ENCODE measurements at places on chromosomes 4 and X.

GRCh38 chr4:161186750-161187149 is 977.0 kb downstream of the FSTL5 start:
- no peak for DNase-seq

DNA sequence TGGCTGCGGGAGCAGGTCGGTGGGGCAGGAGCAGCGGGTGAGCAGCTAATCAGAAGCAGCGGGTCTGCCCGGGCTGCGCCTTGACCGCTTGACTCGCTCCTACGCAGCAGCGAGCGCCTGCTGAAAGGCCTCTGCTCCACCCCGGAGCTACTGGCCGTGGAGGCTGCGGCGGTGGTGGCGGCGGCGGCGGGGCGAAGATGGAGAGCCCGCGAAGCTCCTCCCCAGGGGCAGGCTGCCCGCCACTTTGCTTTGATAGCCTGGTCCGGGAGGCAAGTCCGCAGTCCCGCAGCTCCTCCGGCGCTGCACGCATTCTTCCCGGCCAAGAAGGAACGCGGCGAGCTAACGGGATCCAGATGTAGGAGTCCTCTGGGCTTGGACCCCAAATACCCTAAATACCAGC is 36.7 kb downstream of the PJA1 start:
- peak; percentile 32 for DNase-seq

- peak; percentile 100 for DNase-seq
Measured at GRCh38 chr4:28287831-28288233, 1427.2 kb downstream of the STIM2 start.

GRCh38 chrX:14501327-14501726 is 28.0 kb upstream of the GLRA2 start:
- DNase-seq, result no peak

- DNase-seq, result no peak
Measured at GRCh38 chr4:5943561-5943960, 50.7 kb upstream of the CRMP1 start.

GRCh38 chrX:119654112-119654531 is 38.8 kb downstream of the SEPTIN6 start:
- DNase-seq, result peak; percentile 36

DNA sequence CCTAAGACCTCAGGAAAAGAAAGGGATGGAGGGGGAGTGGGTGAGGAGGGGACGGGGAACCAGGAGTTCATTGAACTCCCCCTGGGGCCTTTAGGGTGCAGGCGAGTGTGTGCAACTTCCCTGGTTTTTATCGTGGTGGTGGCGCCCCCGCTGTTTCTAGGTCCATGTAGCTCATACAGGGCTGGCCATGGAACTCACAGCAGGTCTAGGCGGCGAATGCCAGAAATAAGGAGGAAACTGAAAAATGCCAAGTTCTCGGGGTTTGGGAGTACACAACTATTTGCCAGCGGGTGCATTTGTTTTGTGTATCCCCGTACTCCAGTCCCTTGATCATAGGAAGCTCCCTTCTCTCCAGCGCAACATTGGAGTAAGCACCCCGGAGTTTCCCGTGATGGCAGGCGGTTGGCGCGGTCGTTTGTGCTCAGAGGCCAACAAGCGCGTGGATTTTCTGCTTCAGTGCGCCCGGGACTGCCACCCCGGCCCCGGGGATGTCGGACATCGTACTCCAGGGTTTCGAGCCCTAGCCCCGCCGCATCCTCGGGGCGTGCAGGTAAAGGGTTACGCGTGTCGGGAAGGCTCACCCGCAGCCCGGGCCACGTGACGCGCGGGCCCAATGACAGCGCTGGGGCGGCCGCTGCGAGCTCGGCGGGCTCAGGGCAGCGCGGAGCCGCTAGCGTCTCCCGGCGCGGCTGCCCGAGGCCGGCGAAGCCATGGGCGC is 208.9 kb downstream of the NWD2 start:
- peak; percentile 37 for DNase-seq

DNA sequence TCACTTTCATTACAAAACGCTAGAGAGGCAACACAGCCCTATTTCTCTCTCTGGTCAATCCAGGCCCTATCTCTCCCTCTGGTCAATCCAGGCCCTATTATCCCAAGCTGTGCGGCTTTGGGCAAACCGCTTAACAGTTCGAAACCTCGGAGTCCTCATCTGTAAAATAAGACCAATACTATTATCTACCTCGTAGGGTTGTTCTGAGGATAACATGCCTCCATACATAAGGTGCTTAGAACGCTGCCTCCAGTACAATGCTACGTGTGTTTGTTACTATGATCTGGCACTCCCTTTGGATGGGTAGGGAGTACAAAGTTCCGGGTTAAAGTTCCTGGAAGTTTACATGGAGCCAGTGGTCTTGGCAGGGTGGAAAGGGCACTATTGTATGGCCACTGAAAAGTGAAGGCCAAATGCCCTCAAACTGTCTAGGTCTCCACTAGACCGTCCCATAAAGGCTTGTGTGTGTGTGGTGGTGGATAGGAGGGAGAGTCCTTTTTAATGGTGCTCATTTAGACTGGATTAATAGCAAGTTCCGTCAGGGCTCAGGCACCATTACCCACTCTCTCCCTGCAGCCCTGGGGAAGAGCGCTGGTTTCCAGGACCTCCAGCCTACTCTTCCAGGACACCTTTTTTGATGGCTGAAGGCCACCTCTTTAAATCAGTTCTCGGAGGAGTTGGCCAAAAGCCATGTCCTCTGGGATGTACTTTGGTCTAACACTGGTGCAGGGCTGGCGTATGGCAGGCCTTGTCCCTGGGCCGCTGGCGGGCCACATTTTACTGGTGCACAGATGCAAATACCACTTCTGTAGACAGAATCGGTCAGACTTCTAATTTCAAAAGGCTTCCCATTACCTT is 75.6 kb upstream of the BCOR start:
- DNase-seq, result no peak

DNA sequence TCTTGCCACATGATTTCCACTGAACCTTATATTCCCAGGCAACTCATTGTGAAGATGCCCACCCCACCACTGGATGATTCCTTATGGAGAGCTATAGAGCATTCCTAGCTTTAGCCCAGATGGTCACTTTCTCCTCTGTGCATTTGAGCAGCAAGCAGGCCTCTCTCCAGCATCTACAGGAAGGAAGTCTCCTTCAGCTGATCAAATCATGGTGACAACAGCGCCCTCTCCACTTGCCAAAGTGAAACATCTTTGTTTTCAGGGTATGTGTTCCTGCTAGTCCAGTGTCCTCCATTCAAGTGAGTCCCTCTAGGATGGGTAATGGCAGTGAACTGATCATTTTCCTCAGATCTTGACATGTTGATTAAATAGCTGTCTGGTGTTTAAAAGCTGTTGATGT is 10.9 kb upstream of the SYTL5 start:
- DNase-seq, result no peak

DNA sequence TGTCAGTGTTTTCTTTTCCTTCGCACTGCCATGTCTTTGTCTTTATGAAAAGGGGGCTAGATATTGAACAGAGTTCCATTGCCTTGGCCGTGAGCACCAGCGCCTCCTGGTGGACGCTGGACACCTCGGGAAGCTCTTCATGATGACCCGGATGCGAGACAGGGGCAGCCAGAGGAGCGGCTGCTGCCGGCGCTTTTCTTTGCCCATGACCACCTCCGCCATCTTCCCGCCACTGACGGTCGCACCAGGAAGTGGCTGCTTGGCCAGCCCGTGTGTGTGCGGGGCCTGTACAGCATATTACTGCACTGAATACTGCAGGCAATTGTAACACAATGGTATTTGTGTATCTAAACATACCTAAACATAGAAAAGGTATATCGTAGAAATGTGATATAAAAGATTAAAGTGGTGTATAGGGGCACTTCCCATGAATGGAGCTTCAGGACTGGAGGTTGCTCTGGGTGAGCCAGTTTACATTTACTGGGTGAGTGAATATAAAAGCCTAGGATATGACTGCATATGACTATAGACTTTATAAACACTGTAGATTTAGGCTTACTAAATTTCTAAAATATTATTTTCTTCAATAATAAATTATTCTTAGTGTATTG is 15.8 kb upstream of the GRIA2 start:
- DNase-seq, result no peak

GRCh38 chr4:186723292-186724057 is at the start of gene FAT1:
Gene FAT1 (minus strand): TSS chr4:186723856. CDS start chr4:186709827, 14,029 bp downstream.
- peak; percentile 83 for DNase-seq

DNA sequence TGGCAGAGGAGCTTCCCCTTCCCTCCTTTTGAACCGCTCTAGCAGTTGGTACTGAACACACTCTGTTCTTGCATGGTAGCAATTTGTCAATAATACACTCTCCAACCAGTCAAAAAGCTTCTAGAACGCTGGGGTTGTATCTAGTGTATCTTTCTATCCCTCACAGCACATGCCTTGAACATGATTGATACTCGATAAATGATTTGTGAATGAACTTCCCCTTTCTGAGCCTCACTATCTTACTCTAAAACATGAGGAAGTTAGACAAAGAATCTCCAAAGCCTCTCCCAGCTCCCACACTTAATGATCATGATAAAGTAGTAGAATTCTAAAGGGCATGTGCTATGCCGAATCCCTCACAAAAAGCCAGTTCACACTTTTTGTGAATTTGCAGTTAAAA is 64.4 kb downstream of the DLG3 start:
- no peak for DNase-seq

- no peak for DNase-seq
Measured at GRCh38 chrX:102560423-102561068, 38.8 kb upstream of the ARMCX5 start.

- DNase-seq, result no peak
Measured at GRCh38 chr4:15958562-15958961, 4.4 kb downstream of the FGFBP2 start.

DNA sequence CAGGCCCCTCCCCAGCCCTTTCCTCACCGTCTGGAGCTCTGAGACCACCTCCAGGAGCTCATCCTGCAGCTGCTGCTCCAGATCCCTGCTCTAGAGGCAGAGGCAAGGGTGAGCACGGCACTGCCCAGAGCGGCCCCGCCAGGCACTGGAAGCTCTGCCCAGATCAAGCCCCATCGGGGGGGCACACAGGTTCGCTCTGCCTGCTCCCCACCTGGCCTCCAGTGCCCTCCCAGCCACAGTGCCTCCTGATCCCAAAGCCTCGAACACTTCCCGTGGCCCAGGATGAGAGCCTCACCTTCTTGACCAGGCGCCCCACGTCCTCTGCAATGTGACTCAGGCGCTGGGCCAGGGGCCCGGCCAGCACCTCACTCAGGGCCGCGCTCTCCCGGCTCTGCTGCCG is 5.0 kb downstream of the ARHGAP4 start:
- no peak for DNase-seq

DNA sequence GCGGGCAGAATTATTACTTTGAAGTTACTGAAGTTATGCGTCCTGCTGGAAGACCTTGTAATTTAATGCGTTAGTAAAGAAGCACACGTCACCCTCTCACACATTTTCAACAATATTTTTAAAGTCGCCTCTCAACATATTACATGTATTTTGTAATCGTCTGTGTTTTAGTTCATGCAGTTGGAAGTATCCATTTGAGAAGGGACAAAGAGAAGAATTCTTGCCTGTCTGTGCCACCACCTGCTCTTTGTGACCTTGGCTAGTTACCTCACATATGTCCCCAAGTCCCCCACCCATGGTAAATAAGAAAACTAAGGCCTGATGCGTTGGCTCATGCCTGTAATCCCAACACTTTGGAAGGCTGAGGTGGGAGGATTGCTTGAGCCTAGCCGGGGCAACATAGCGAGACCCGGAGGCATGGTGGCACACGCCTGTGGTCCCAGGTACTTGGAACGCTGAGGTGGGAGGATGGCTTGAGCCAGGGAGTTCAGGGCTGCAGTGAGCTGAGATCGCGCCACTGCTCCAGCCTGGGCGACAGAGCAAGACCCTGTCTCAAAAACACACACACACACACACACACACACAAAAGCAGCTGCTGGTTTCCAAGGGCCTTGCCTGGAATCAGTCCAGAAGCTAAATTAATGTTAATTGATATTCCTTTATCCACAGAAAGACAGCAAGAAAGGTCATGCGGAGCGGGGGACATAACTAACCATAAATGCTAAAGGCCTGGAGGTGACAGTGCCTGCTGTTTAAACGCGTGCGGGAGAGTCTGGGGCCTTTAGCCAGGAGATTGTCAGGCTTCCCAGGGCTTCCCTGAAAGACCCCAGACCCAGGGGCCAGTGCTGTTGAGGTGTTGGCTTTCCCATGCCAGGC is 811 bp downstream of the TMEM187 start:
- no peak for DNase-seq

- no peak for DNase-seq
Measured at GRCh38 chr4:103010804-103011203, 8.7 kb downstream of the SLC9B1 start.

DNA sequence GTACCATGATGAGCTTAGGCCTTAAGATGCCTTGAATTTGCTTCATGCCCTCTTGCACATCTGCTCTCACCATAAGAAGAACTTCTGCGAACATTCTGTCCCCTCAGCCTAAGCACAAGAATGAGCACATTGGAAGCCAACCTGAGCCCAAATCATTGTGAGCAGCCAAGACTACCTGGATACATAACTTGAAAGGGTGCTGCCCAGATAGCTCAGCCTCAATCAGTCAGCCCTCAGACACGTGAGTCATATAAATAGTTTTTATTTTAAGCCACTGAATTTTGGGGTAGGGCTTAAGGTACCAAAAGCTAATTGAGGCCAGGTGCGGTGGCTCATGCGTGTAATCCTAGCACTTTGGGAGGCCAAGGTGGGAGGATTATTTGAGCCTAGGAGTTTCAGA is 27.5 kb upstream of the BBS12 start:
- no peak for DNase-seq

GRCh38 chrX:53421772-53422085 is 725 bp downstream of the SMC1A start:
- DNase-seq, result no peak

- no peak for DNase-seq
Measured at GRCh38 chr4:125276811-125277210, 37.9 kb upstream of the FAT4 start.

GRCh38 chr4:137635601-137636000 is 103.3 kb upstream of the PCDH18 start:
- no peak for DNase-seq

- no peak for DNase-seq
Measured at GRCh38 chr4:60745800-60746571, 454.1 kb upstream of the ADGRL3 start.

GRCh38 chrX:71184803-71185495 is 38.1 kb upstream of the GJB1 start:
- no peak for DNase-seq

DNA sequence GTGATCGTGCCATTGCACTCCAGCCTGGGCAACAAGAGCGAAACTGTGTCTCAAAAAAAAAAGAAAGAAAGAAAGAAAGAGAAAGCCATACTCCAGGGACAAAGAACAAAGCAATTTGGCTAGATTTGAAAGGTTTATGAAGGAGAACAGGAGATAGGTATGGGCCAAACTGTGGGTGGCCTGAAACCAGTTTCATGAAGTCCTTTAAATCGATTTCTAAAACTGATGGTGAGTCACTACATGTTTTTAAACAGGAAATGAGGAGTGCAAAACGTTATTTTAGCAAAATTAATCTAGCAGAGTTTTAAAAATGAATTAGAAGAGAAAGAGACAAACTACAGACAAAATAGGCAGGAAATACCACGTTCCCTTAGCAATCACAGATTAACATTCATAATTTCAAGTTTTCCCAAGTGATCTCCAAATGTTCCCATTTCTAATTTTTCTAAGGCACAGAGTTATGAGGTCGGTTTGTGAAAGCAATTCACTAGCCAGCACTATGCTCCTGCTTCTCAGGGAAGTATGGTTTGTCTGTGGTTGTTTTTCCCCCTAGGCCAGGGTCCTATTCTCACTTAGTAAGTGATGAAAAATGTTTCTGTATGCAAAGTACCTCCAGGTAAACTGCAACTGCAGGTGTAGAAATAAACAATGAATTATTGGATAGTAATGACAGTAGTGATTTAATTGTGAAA is 190.6 kb downstream of the PPP3CA start:
- DNase-seq, result peak; percentile 17
